NCI-H526 (cell line): ENCODE measurements at places on chromosomes 5 and 9.

DNA sequence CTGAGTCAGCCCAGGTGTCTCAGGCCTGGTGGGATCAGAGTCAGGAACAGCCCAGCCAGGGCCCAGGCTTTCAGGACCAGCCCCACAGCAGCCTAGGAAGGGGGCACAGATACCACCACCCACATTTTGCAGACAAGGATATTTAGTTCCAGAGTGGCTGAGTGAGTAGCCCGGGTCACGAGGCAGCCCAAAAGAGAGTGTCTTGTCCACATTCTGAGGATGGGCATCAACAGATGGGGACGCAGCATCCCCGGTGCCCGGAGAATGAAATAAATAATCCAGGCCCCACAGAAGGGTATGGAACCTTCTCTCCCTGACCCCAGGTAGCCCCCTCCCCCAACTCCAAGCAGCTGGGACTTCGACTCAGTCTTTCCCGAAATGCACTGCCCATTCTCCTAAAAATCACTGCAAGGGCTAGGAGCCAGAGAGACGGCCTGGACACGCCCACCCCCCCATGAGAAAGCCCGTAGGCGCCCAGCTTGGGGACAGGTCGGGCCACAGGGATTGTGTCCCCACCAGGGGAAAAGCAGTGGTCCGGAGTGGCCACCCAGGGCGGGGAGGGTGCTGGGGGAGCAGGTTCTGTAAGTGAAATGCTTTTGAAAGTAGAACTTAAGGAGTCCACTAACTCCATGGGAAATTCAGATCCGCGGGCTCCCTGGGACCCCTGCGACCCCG lies 6.9 kb downstream of the LHX3 start:
- no peak for DNase-seq

- no peak for DNase-seq
These were observed 30.0 kb downstream of the INSYN2B start for GRCh38 chr5:169950333-169950732.

DNA sequence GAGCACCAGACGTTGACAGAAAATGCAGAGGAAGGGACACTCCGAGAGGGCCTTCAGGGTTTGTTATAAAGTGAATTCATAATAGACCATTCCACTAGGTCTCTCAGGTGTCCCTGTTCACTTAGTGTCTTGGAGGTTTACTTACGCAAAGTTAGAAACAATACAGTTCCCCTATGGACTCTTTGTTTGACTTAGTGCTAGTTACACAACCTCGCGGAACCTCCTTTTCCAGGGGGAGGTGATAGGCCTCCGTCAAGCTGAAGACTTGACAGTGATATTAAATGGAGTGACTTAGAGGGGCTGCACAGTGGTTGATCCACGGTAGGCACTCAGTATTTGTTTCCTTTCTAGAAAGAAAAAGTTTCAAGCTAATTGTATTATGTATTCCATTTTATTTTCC lies 1.3 kb downstream of the CCT5 start:
- DNase-seq, result no peak

DNA sequence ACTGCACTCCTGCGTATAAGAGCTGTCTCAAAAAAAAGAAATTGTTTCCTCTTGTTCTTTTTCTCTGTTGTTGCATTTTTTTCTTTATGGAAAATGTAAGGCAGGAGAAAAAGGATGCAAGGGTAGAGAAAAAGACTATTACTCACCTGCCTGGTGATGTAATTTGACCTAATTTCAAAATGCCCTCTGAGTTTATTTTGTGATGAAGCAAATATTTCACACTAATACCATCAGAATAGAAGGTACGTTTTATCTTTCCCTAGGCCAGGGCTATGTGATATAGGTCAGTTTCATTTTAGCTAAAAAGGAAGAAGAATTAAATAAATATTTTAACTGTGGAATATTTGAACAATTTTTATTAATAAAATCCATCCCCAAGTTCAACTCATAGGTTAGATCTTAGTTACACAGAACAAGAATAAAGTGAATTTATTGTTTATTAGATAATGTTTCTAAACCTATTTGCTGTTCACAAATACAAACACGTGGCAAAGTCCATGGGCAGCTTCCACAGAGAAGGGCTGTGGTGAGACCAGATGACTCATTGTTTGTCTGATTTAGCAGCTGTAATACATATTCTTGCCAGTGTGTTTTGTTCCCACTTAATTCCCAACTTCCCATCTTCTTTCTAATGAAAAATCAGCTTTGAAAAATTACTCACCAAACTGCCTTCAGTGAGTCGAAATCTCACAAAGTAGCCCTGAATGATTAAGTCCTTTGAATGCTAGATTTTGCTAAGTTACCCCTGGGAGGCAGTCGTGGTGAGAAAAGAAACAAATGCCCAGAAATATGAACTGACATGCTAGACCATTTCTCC lies 52.8 kb upstream of the CCDC112 start:
- DNase-seq, result no peak

GRCh38 chr5:116436674-116437350 lies 137.8 kb downstream of the SEMA6A start:
- no peak for DNase-seq

DNA sequence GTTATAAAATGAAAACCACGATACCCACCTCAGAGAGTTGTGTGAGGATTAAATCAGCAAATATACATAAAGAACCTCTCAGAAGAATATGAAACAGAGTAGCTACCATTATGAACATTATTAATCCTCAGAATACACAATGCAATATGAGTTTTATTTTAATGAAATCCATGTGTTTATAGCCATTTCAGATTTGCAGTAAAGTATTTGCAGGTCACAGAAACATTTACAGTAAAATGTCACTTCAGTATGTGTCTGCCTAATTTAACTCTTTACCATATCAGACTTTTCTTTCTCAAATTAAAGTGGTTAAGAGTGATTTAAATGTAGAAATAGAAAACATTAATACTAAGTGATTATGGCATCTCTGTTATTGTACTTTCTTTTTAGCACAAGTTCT lies 365.2 kb upstream of the MPDZ start:
- no peak for DNase-seq

DNA sequence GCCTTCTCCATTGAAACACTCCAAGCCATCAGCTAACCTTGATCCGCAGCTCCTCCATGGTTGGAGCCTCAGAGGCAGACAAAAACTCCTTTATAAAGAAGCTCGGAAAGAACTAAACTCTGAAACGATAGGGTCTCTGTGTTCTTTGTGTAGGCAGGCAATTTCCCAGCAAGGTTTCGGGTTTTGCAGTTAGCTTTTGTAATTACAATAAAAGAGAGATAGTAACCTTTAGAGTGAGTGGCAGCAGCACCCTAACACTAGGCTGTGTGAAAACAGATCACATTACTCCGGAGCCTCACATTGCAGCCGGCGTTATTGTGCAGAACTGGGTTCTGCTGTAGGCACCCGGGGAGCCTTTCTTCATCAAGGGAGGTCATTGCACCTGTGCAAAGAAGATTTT lies 115.8 kb upstream of the MAP3K1 start:
- no peak for DNase-seq

GRCh38 chr9:618478-618877 lies 223.0 kb upstream of the DMRT1 start:
- no peak for DNase-seq

DNA sequence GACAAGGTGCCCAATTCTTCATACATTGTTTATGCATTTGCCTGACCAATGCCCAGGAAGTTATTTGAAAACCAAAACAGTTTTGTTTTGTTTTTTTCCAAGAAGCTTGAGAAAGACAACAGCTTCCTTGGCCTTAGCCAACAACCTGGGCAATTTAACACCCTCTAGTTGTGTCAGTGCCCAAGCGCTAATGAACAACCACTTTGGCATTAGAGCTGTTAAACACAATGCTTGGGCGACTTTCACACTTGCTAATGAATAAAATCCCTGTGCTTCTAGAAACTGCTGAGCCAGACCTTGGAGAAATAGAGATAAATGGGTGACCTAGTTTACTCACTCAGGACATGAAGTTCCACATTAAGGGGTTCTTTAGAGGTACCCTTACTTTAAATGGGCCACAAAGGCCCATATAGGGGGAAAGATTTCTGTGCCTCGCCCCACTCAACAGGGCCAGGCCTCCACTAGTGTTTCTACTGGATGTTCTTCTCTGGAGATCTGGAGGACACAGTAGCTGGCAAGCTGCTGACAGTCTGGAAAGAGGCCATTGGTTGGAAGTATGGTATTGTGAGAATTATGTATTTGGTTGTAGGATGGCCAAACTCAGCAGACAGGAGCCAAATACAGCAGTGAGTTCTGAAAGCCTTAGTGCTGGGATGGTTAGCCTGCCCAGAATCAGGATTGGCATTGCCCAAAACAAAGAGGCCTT lies 179.8 kb downstream of the DOCK8 start:
- no peak for DNase-seq

DNA sequence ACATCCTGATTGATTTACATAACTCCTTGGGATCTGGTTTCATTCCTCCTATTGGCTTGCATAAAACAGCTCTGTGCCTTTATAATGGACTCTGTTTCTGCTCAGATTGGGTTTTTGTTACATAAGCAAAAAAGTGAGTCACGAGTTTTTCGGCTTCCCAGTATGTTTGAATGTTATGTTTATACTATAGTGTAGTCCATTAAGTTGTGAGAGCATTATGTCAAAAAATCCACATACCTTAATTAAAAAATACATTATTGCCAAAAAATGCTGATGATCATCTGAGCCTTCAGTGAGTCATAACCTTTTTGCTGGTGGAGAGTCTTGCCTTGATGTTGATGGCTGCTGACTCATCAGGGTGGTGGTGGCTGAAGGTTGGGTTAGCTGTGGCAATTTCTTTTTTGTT lies 144.6 kb downstream of the CCDC171 start:
- no peak for DNase-seq

DNA sequence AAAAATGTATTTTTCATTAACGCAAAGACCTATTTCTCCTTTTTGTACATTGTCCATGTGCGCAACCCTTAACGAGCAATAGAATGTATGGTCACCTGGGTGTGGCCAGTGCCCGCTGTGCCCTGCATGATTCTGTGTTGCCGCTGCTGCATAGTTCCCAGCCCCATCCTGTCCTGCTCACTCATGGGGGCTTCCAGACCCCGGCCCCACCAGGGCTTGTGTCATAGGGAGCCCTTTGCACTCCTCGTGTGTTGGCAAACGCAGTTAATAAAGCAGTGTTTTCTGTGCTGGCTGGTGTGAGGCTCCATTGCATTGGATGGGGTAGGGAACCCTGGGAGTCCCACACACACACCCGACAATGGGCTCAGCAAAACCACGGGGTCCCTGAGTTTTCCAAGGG lies 49.7 kb downstream of the SAR1B start:
- DNase-seq, result no peak

DNA sequence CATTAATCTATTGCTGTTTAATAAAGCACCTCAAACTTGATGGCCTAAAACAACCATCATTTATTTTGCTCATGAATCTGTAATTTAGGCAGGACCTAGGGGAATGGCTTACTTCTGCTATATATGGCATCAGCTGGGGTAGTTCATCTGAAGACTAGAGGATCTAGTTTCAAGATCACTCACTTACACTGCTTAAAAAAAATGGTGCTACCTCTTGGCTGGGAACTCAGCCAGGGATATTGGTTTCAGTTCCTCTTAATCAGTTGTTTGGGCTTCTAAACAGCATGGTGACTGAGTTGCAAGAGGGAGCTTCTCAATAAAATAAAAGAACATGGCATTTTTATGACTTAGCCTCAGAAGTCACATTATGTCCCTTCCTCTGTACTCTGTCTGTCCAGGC lies 142.0 kb downstream of the FAM114A2 start:
- DNase-seq, result no peak

- DNase-seq, result no peak
These were observed 240.3 kb upstream of the NREP start for GRCh38 chr5:111997308-111997707.

- DNase-seq, result no peak
These were observed 181.6 kb downstream of the CD180 start for GRCh38 chr5:67014957-67015400.

DNA sequence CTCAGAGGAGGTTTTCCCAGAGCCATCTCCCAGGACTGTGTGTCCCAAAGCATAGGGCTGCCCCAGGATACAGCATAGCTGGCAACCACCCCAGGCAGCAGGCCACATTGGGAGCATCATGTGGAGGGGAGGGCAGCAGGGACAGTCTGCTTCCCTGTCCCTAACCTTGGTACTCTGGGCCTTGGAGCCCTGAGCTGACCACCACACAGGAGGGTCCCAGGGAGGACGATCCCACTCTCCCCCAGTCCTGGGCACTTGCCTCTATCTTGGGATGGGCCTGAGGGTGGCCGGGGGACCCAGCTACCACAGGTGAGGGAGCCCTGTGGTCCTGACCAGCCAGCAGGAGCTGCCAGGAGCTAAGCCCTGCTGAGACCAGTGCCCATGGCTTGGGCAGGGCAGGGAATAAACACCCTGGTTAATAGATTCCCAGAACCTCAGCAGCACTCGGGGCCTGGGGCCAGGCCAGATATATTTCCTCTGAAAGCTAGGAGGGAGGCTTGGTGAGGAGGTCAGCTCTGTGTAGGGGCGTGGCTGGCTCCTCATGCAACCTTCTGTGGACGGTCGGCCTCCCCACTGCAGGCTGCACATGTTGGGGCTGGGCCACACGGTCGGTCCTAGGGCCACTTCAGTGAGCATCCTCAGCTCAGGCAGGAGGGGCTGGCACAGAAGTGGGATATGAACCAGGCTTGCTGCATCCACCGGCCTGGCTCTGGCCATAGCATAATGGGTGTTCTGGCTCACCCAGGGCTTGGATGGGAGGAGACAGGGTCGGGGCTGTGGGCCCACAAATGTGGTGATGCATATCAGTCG lies 4.2 kb downstream of the NINJ1 start:
- DNase-seq, result no peak

DNA sequence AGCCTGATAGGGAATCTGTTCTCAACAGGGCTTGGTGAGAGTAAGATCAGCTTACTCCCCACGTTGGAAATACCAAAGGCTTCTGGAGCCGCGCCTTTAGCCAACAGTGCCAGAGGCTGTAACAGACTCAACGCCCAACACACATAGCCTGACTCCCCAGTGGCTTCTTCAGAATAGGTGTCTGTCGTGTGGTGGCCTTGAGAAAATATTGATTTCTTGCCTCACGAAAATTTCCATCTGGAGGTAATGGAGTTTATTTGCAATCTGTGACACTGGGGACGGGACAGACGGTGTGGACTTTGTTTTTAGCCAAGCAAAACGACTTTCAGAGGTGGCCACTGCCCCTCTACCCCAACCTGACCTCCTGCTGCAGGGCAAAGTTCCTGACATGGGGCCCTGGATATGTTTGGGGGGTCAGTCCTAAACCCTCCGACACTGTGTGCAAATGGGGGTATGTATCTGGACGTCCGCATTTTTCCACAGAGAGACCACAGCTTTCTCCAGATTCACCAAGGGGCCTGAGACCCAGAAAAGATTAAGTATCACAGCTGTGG lies 189.3 kb downstream of the CDK5RAP2 start:
- DNase-seq, result no peak

DNA sequence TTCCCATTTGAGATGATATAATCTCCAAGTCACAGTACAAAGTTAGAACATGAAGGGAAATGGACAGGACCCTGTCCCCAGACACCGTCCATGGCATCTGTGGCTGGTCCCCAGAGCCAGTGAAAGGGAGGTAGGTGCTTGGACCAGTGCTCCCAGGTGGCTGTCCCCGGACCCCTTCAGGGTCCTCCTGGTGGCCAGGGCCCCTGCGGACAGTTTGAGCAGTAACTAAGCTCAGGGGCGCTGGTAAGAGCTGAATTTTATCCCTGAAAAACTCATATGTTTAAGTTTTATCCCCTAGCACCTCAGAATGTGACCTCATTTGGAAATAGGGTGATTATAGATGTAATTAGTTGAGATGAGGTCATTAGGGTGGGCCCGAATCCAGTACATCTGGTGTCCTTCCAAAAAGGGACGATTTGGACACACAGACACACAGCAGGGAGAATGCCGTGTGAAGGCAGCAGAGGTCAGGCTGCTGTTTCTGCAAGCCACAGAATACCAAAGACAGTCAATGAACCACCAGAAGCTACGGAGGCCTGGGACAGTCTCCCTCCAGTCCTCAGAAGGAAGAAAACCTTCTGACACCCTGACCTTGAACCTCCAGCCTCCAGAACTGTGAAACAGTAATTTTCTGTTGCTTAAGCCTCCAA lies 185.0 kb downstream of the ATPSCKMT start:
- DNase-seq, result no peak
